ENCODE measurements at places on chromosomes 11 and 22. TPM values are rescaled to one million over a fixed set of nuclear protein-coding genes. Genes with fewer than 3 reads are reported as not detected.

OR51B5 gene
- not detected for total RNA-seq

ASPHD2 gene
- 1.2 TPM for total RNA-seq

TP53I11 gene
- total RNA-seq: 33.3 TPM

TRIM51 gene
- total RNA-seq: not detected

OR52A1 gene
- total RNA-seq: not detected

GPHA2 gene
- total RNA-seq: not detected

HTR3B gene
- total RNA-seq: not detected

HTR3A gene
- not detected for total RNA-seq

ALX4 gene
- total RNA-seq: 1.9 TPM

LAYN gene
- total RNA-seq: 3.5 TPM

NPAS4 gene
- not detected for total RNA-seq

C11orf42 gene
- total RNA-seq: not detected

RAB30 gene
- 6.3 TPM for total RNA-seq

KRTAP5-1 gene
- total RNA-seq: not detected

ZNF280B gene
- total RNA-seq: 1.1 TPM

PLET1 gene
- total RNA-seq: not detected

PKNOX2 gene
- 0.02 TPM for total RNA-seq

SMIM38 gene
- 0.05 TPM for total RNA-seq

UPK3A gene
- total RNA-seq: not detected

FOLR3 gene
- 0.25 TPM for total RNA-seq

TH gene
- total RNA-seq: 0.06 TPM

SMTNL1 gene
- total RNA-seq: not detected

KBTBD3 gene
- total RNA-seq: 0.77 TPM

PRR5L gene
- total RNA-seq: 13.7 TPM

TRIM49 gene
- 0.09 TPM for total RNA-seq

APOL1 gene
- 14.9 TPM for total RNA-seq

GGTLC3 gene
- not detected for total RNA-seq

DCHS1 gene
- total RNA-seq: 0.07 TPM

SLCO2B1 gene
- 2.9 TPM for total RNA-seq

OR52I1 gene
- total RNA-seq: not detected

CREB3L1 gene
- total RNA-seq: 4.0 TPM

DAGLA gene
- total RNA-seq: 7.4 TPM

CHRM4 gene
- total RNA-seq: 0.50 TPM

LRRC75B gene
- total RNA-seq: 9.0 TPM

RASL10A gene
- 0.22 TPM for total RNA-seq

NXPE1 gene
- not detected for total RNA-seq

ARHGAP20 gene
- total RNA-seq: not detected

RAB38 gene
- total RNA-seq: 0.94 TPM

APIP gene
- 24.1 TPM for total RNA-seq

NAA40 gene
- total RNA-seq: 14.3 TPM

APOA5 gene
- total RNA-seq: not detected

SLC22A6 gene
- not detected for total RNA-seq

MRGPRX2 gene
- total RNA-seq: not detected

TMEM86A gene
- total RNA-seq: 0.27 TPM

KDM4D gene
- 0.13 TPM for total RNA-seq

CCDC81 gene
- 0.21 TPM for total RNA-seq

TPP1 gene
- total RNA-seq: 40.8 TPM

CELSR1 gene
- 24.1 TPM for total RNA-seq

GGTLC2 gene
- total RNA-seq: not detected

NRGN gene
- total RNA-seq: 11.0 TPM

RAC2 gene
- 0.09 TPM for total RNA-seq

BRSK2 gene
- 4.8 TPM for total RNA-seq

PRR33 gene
- not detected for total RNA-seq

UBTFL1 gene
- total RNA-seq: not detected

XNDC1N gene
- 3.2 TPM for total RNA-seq

INS gene
- not detected for total RNA-seq
